ENCODE measurements at places on chromosomes 7 and 10.
A peak's percentile ranks its signal among the peaks of the same experiment; 100 is the strongest.

GRCh38 chr10:104117839-104118323 is 4.1 kb upstream of the SFR1 start:
- DNase-seq: peak; percentile 47

DNA sequence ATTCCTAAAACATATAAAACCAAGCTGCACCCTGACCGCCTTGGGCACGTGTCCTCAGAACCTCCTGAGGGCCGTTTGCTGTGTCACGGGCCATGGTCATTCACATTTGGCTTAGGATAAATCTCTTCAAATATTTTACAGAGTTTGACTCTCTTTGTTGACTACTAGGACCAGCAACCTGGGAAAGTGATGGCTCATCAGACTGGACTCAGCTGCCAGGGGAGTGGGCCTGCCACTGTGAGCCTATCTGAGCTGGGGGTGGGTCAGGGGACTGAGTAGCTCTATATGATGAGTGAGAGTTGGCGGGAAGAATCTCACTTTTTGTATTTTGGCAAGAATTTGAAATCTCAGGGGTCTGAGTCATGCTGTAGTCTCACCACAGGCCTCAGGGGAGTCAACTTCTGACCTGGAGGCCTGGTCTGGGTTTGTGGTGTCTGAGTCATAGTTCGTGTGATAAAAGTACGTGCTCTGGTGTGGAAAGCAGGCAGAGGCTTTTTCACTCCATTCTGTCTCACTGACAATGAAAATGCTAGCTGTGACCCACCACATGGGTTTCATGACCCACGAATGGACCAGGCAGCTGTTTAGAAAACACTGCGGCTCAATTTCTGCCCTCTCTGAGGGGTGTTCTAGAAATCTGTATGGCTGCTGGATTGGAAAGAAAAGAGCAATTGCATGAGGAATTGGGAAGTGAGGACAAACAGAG is 4.2 kb upstream of the UPP1 start:
- peak; percentile 99 for DNase-seq

GRCh38 chr7:81140252-81140651 is 221.4 kb upstream of the SEMA3C start:
- DNase-seq: no peak

GRCh38 chr10:20303453-20304152 is 487.4 kb downstream of the PLXDC2 start:
- no peak for DNase-seq
